ENCODE measurements at places on chromosomes 12 and 14.

DNA sequence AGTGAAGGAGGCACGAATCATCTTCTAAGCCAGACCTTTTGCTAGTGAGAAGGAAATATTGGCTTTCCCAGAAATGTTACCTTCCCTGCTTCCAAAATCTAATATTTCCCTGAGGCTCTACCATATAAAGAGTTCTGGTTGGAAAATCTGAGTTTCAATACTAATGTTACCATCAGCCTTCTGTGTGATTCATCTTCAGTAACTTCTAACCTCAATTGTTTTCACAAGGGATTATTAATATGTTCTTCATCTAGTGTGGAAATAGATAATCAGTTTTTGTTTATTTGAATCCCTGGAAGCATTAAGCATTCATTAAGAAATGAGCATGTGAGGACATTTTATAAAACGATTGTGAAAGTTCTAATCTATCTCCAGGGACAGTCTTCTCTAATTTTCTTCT lies 720.9 kb downstream of the AACS start:
- no peak for DNase-seq

GRCh38 chr14:74475678-74476077 lies 17.4 kb downstream of the NPC2 start:
- DNase-seq = no peak

DNA sequence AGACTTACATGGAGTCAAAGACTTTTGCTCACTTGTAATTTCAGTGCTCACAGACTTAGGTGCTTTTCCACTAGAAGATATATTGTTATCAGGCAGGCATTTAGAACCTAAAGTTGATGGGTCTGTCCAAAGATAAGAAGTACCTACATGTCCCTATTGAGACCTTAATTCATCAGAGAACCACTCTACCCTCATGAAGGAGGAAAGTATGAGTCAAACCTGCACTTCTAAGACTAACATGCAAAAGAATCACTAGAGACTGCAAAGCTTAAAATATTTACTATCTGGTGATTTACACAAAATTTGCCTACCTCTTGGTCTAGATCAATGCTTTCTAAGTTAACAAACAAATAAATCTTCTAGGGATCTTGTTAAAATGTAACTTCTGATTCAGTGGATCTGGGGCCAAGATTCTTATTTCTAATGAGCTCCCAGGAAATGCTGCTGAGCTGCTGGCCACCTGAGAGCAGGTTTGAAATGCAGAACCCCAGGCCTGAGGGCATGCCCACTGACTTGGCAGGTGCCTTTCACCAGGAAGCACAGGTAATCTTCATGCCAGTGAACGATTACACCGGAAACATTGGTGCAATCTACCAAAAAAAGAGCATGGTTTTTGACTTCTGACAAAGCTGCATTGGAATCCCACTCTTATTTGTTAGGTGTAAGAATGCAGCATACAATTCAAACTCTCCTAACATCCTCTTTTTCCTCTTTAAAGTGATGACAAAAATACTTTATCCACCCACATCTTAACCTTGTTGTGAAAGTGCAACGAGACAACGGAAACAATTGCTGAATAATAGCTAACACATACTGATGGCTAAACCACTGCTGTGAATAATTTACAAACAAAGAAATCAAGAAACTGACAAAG lies 214.2 kb downstream of the ADAMTS20 start:
- no peak for DNase-seq

DNA sequence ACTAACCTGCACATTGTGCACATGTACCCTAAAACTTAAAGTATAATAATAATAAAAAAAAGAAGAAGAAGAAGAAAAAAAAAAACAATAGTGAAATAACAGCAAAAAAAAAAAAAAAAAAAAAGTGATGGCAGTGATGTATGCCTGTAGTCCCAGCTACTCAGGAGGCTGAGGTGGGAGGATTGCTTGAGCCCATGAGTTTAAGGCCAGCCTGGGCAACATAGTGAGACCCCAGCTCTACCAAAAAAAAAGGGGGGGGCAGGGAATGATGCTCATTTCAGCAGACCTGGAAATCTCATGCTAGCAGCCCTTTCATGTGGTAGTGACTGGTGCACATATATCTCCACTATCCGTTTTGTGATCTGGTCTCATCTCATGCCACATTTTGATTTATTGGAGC lies 20.8 kb downstream of the TRAFD1 start:
- DNase-seq = no peak

GRCh38 chr14:55645145-55645544 lies 65.1 kb downstream of the KTN1 start:
- DNase-seq = no peak

- DNase-seq = no peak
Measured at GRCh38 chr12:59023861-59024424, 103.6 kb upstream of the LRIG3 start.

GRCh38 chr14:70256601-70257000 lies 67.8 kb upstream of the SLC8A3 start:
- no peak for DNase-seq

- no peak for DNase-seq
Measured at GRCh38 chr14:96649327-96649601, 147.1 kb downstream of the PAPOLA start.

- no peak for DNase-seq
Measured at GRCh38 chr12:5081016-5081415, 37.3 kb downstream of the KCNA5 start.

DNA sequence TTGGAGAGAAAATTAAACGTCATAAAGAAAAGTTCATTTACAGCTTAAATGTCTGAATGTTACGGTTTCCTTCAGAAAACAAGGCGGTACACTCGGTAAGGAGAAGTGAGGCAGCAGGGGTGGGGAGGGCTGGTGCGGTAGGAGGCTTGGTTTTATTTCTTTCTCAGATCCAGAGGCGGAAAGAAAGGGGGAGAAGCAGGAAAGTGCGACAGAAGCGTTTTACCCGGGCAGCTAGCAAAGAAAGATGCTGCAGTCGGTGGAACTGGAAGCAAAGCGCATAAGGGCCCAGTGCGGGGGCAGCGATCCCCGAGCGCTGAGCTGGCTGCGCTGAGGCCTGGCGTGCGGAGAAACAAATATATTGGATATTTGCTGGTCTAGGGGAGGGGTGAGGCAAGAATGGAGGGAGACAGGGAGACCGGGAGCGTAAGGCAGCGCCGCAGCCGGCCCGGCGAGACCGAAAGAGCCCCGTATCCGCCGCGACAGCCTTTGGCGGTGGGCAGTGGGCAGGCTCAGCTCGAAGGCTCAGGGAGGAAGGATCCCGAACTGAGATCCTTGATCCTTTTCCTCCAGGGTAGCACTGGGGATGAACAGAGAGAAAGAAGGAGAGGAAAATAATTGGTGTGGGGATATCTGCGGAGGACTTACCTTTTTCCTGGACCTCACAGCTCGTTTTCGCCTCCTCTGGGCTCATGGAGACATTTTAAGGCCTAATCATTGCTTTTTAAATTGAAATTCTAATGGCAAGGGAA lies 6.4 kb upstream of the HOXC11 start:
- DNase-seq = no peak

GRCh38 chr12:48961331-48961730 lies 4.0 kb upstream of the ARF3 start:
- no peak for DNase-seq

GRCh38 chr14:76154539-76155126 lies 2.9 kb downstream of the GPATCH2L start:
- no peak for DNase-seq

DNA sequence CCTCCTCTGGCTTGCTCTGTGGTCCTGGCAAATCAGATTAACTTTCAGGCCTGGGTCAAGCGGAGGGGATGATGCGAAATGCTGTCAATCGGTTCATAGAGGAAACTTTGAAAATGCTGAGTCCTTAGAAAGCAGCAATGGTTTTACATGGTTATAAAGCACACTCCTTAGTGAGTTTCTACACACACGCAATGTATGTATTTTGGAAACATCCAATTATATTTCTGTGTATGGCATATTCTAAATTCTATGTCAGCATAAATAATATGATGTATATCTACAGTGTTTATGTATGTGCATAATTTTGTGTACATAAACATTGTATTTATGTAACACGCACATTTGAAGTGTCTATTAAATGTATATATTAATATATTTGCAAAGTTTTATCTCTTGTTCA lies 118.0 kb upstream of the ARID2 start:
- no peak for DNase-seq

- no peak for DNase-seq
Measured at GRCh38 chr12:93689076-93689834, 12.1 kb downstream of the CRADD start.

GRCh38 chr12:46522071-46522470 lies 149.5 kb upstream of the SLC38A2 start:
- DNase-seq = no peak

- no peak for DNase-seq
Measured at GRCh38 chr12:47750916-47751470, 7.7 kb downstream of the RAPGEF3 start.

DNA sequence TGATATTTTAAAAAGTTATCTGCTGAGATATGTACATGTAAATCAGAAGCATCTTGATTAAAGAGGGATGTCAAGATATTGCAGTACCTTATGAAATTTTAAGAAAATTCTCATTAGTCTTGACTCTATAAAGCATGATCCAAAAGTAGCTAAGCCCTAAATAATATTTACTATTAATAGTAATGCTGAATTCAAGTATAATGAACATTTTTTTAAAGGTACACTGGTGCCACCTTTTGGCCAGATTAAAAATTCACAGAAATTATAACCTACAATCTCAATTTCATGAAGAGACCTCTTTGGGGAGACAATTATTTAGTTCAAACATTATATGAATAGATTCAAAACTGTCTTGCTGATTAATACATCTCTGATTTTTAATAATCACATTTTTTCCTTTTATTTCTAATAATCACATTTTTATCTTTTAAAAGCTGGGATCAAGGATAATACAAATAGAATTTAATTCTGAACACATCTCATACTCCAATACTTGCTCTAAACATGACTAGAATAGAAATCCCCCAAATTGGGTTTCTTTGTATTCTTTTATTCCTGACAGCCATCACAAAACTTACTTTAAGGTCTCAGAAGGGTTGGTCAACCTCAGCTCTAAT lies 13.4 kb downstream of the AKAP5 start:
- DNase-seq = no peak

DNA sequence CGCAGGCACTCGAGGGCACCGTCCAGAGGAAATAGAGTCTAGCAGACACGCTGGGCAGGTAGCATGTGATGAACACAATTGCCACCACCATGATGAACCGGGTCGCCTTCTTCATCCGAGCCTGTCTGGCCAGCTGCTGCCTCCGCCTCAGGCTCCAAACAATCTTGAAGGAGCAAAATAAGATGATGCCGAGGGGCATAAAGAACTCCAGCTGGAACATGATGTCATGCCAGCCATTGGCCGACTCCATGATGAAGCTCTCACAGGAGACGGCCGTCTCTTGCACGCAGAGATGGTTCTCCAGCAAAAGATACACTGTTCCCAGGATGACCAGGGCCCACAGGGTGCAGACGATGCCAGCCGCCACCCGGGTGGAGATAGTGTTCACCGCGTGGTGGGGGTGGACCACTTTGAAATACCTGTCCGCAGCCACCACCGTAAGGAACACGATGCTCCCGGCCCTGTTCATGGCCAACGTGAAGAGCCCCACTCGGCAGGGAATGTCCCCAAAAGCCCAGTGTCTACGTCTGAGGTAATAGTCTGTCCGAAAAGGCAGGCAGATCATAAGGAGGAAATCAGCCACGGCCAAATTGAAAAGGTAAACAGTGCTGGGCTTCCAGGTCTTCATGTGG lies 945 bp downstream of the HCAR1 start:
- DNase-seq = no peak

- DNase-seq = no peak
Measured at GRCh38 chr14:92923744-92924103, 774 bp downstream of the CHGA start.

GRCh38 chr14:74826574-74826973 lies 49.4 kb downstream of the PROX2 start:
- no peak for DNase-seq

GRCh38 chr12:106140223-106140986 lies 1.7 kb upstream of the NUAK1 start:
- DNase-seq = no peak

GRCh38 chr12:104436790-104437189 lies 20.0 kb upstream of the CHST11 start:
- no peak for DNase-seq

- DNase-seq = no peak
Measured at GRCh38 chr12:89098441-89099112, 253.7 kb downstream of the DUSP6 start.

GRCh38 chr14:64845878-64846277 lies 33.8 kb downstream of the SPTB start:
- DNase-seq = no peak

- no peak for DNase-seq
Measured at GRCh38 chr14:51337520-51337919, 97.5 kb downstream of the TMX1 start.

GRCh38 chr14:53640695-53641094 lies 315.9 kb downstream of the BMP4 start:
- no peak for DNase-seq

- DNase-seq = no peak
Measured at GRCh38 chr14:56237398-56237797, 119.2 kb downstream of the PELI2 start.

GRCh38 chr14:55131370-55132137 lies 2.5 kb downstream of the LGALS3 start:
- no peak for DNase-seq

- DNase-seq = no peak
Measured at GRCh38 chr12:68354977-68355541, 22.9 kb upstream of the MDM1 start.

GRCh38 chr14:90491911-90492531 lies 95.2 kb downstream of the CALM1 start:
- no peak for DNase-seq

GRCh38 chr12:79098530-79098929 lies 234.0 kb downstream of the SYT1 start:
- DNase-seq = no peak

GRCh38 chr14:52061390-52061789 lies 7.5 kb downstream of the NID2 start:
- peak; percentile 74 for DNase-seq

DNA sequence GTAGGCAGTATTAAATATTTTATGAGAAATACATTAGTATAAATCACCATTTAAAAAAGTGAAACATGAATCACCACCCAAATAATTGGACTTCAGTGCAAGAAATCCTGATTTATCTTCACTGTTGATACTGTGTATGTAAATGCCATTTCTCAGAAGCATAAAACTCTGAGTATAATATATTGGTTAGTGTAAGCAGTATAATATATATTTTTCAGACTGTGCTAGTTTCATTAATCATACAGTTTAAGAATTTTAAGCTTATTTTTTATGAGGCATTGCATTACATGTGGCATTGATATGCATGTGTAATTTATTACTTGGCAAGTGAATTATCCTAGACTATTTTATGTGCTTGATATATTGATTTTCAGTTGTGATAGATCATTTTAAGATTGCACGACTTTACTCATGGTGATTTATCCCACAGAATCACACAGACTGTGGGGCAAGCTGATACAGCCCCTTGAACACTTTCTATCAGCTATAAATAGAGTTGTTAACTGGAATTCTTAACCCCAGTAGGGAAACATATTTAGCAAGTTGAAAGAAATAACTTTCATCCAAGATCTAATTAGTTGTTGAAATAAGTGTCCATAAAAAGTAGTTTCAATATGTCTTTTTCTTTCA lies 403.5 kb downstream of the RPL10L start:
- DNase-seq = no peak
